ENCODE measurements at places on chromosomes 2 and 18. TPM values are rescaled to one million over a fixed set of nuclear protein-coding genes. Genes with fewer than 3 reads are reported as not detected.

DNA sequence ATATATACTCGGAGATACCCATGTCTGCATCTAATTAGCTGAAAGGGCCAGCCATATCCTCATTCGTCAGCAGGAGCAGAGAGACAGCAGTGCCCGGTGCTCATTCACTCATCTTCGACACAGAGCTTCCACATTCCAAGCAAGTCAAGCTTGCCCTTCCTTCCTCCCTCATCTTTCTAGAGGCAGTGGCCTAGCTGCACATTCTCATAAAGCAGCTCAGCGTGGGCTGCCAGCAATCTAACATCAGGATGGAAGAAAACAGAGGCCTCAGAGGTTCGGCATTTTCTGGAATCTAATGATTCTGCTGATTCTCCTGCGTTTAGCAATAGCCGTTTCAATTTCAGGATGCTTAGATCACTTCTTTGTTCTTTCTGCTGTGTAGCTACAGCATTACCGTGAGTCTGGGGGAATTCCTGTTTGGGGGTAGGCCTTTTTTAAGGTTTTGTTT, 68.8 kb downstream of the CLHC1 start:
- DNase-seq: no peak
- H3K4me3 ChIP-seq: no peak overlapping the region
- H3K4me1 ChIP-seq: peaks cover 72% of the 10 kb centered on the region
- no peaks in the 10 kb centered on the region for H3K36me3 ChIP-seq
- no peaks in the 10 kb centered on the region for H3K27me3 ChIP-seq

GRCh38 chr2:177602611-177603164, 210.1 kb downstream of the AGPS start:
- no peak for DNase-seq
- H3K27ac ChIP-seq: no peak overlapping the region
- no peaks in the 10 kb centered on the region for H3K27me3 ChIP-seq
- H3K36me3 ChIP-seq: no peaks in the 10 kb centered on the region
- peaks cover 23% of the 10 kb centered on the region for H3K4me1 ChIP-seq
- H3K4me3 ChIP-seq: no peak overlapping the region

GRCh38 chr2:201794294-201794693, 12.0 kb upstream of the CDK15 start:
- DNase-seq: no peak
- no peaks in the 10 kb centered on the region for H3K36me3 ChIP-seq
- no peak overlapping the region for H3K27ac ChIP-seq
- H3K4me3 ChIP-seq: no peak overlapping the region

GRCh38 chr2:174025271-174026121, 60.3 kb upstream of the SP3 start:
- H3K4me3 ChIP-seq: no peak overlapping the region
- no peaks in the 10 kb centered on the region for H3K27me3 ChIP-seq
- no peaks in the 10 kb centered on the region for H3K36me3 ChIP-seq

DNA sequence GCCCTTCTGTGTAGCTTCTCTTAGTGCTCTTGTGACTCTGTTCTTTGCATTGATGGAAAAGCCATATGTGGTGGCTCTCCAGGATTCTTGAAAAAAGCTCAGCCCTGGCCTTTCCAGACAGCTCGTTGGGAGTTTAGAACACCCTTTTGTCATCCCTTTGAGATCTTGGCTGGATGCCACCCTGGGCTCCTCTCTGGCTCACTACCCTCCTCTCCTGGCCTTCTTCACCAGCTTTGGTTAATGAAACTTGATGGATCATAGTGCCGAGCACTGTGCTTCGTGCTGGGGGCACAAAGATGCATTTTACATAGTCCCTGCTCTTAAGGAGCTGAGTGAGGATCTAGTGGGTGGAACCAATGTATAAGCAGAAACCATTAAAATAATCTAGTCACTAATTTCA, 15.6 kb upstream of the FHOD3 start:
- no peak for DNase-seq
- H3K4me3 ChIP-seq: no peak overlapping the region
- H3K27me3 ChIP-seq: peaks cover 33% of the 10 kb centered on the region
- H3K36me3 ChIP-seq: no peaks in the 10 kb centered on the region

- no peak for DNase-seq
- H3K27me3 ChIP-seq: no peaks in the 10 kb centered on the region
- H3K27ac ChIP-seq: no peak overlapping the region
- peaks cover 34% of the 10 kb centered on the region for H3K4me1 ChIP-seq
- H3K36me3 ChIP-seq: no peaks in the 10 kb centered on the region
- H3K4me3 ChIP-seq: no peak overlapping the region
These were observed 87.3 kb upstream of the SH3BP4 start for GRCh38 chr2:234864506-234864905.

DNA sequence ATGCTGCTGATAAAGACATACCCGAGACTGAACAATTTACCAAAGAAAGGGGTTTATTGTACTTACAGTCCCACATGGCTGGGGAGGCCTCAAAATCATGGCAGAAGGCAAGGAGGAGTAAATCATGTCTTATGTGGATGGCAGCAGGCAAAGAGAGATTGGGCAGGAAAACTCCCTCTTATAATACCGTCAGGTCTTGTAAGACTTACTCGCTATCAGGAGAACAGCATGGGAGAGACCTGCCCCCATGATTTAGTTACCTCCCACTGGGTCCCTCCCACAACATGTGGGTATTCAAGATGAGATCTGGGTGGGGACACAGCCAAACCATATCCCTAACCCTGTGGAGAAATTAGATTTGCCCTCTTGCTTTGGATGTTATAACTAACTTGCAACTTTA, 1068.0 kb upstream of the ZEB2 start:
- no peak overlapping the region for H3K4me3 ChIP-seq
- no peaks in the 10 kb centered on the region for H3K27me3 ChIP-seq

GRCh38 chr2:191999101-191999841, 152.4 kb upstream of the CAVIN2 start:
- no peak overlapping the region for H3K4me3 ChIP-seq
- no peaks in the 10 kb centered on the region for H3K36me3 ChIP-seq
- no peaks in the 10 kb centered on the region for H3K27me3 ChIP-seq
- H3K27ac ChIP-seq: no peak overlapping the region
- H3K4me1 ChIP-seq: no peaks in the 10 kb centered on the region

- H3K4me3 ChIP-seq: no peak overlapping the region
- no peak overlapping the region for H3K27ac ChIP-seq
- no peak for DNase-seq
- peaks cover 2% of the 10 kb centered on the region for H3K36me3 ChIP-seq
- no peaks in the 10 kb centered on the region for H3K4me1 ChIP-seq
These were observed 9.4 kb downstream of the NEU2 start for GRCh38 chr2:233041722-233042323.

DNA sequence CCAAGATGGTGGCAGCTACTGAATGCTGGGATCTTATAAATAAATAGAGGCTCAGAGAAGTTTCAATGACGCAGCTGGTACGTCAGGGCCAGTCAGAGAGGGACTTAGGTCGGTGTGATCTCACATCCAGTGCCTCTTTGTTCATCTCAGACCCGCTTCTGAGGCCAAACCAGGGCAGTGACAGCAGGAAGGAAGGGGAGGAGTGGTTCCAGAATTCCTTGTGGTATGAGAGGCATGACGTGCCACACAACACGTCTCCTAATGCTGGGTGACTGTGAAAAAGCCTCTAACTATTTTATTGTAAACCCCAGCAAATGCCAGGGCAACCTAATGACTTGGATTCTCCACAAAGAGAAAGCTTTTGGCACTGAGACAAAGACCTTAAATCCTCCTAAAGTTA, 423.3 kb downstream of the LPIN1 start:
- H3K27me3 ChIP-seq: peaks cover 1% of the 10 kb centered on the region
- DNase-seq: no peak
- H3K4me1 ChIP-seq: peaks cover 24% of the 10 kb centered on the region
- H3K36me3 ChIP-seq: no peaks in the 10 kb centered on the region
- no peak overlapping the region for H3K4me3 ChIP-seq
- H3K27ac ChIP-seq: peak overlapping the region; percentile 93

DNA sequence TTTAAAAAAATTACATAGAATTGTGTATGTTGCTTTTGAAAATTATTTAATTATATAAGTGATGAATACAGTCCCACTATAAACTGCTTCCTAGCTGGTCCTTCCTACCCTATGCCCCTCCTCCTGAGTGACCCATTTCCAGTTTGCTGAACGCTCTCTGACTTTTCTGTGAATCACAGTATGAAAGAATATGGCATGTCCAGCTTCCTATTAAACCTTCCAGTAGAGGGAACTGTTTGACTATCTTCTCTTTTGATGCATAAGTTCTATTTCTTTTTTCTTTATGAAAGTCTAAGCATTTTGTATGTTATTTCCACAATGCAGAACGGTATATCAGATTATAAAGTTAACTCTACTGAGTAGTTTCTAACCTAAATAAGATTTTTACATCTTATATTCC, 41.3 kb downstream of the PSMG2 start:
- H3K4me3 ChIP-seq: no peak overlapping the region
- no peak for DNase-seq
- H3K4me1 ChIP-seq: peaks cover 18% of the 10 kb centered on the region
- H3K27ac ChIP-seq: no peak overlapping the region

GRCh38 chr2:15155959-15156574, 405.1 kb downstream of the NBAS start:
- H3K27me3 ChIP-seq: no peaks in the 10 kb centered on the region
- H3K27ac ChIP-seq: no peak overlapping the region
- peaks cover 7% of the 10 kb centered on the region for H3K4me1 ChIP-seq
- H3K4me3 ChIP-seq: no peak overlapping the region
- no peaks in the 10 kb centered on the region for H3K36me3 ChIP-seq
- no peak for DNase-seq

DNA sequence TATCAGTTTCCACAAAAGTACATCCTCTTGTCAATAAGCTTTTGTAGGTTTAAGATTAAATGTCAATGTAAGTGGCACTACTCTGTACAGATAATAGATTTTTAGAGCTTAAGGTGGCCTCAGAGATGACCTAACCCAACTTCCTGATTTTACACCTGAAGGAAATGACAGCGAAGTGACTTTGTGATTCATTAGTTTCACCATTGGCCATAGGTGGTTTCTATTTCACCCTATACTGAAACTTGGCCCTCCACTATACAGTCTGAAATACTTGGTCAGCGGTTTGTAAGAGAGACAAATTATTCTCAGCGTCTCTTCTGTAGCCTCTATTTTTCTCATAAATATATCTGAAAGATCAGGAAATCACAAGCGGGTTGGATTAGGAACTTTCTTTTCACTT, 330.4 kb upstream of the FAM98A start:
- DNase-seq: no peak
- no peaks in the 10 kb centered on the region for H3K36me3 ChIP-seq
- peaks cover 11% of the 10 kb centered on the region for H3K27me3 ChIP-seq
- H3K4me1 ChIP-seq: no peaks in the 10 kb centered on the region
- H3K27ac ChIP-seq: no peak overlapping the region

DNA sequence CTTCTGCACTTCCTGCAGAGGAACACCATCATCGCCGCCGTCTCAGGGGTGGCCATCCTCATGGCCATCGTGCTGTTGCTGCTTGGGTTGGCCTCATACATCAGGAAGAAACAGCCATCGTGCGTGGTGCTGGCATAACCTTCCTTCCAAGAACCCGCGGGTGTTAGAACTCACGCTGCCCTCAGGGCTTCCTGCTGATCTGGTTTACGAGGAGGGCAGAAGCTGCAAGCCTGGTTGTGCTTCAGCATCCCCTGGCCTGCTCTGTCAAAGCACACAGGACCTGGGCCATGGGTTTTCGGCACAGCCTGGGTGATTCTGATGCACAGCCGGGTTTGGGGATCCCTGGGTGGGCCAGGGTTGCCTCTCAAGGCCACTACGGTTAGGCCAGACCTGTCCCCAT, 12.2 kb upstream of the ZAP70 start:
- no peak overlapping the region for H3K27ac ChIP-seq
- H3K27me3 ChIP-seq: no peaks in the 10 kb centered on the region
- DNase-seq: no peak
- peaks cover 7% of the 10 kb centered on the region for H3K4me1 ChIP-seq
- H3K36me3 ChIP-seq: peaks cover 2% of the 10 kb centered on the region

GRCh38 chr2:59871830-59872229, 681.6 kb downstream of the BCL11A start:
- no peaks in the 10 kb centered on the region for H3K36me3 ChIP-seq
- H3K4me1 ChIP-seq: no peaks in the 10 kb centered on the region
- H3K4me3 ChIP-seq: no peak overlapping the region
- no peaks in the 10 kb centered on the region for H3K27me3 ChIP-seq
- no peak overlapping the region for H3K27ac ChIP-seq

DNA sequence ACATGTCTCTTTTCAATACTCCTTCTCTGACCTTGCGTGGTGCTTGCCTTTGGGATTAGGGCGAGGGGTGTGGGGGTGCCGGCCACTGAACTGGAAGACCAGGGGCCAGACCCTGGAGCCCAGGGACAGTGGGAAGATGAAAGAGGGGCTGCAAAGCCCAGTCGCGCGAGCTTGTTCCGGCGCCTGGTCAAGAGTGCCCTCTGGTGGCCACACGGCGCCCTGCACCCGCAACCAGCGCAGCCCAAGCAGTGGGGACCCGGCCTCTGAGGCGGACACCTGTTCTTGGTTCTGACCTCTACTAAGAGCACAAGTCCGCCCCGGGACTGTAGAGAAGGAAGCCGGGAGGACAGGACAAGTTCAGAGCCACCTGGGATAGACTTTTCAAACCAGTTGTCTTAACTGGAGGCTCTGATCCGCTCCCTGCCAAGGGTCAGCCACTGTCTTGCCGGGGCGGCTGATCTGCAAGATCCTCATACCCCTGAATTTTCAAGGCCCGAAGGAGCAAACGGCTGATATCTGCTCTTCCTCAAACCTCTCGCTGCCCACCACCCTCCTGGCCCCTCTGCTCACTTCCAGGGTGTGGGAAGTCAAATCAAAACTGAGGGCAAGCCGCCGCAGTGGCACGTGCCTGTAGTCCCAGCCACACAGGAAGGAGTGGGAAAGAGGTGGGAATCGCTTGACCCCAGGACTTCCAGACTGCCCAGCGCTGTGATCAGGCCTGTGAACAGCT, 14.9 kb upstream of the MSH6 start:
- H3K4me3 ChIP-seq: peak overlapping the region; percentile 53
- H3K4me1 ChIP-seq: peaks cover 9% of the 10 kb centered on the region
- H3K27ac ChIP-seq: no peak overlapping the region
- H3K27me3 ChIP-seq: no peaks in the 10 kb centered on the region

The SLC4A5 gene
- total RNA-seq: 0.65 TPM

The TDRD15 gene
- 0.10 TPM for total RNA-seq

The NYAP2 gene
- not detected for total RNA-seq

The GKN1 gene
- total RNA-seq: 0.37 TPM

The ARL4C gene
- 16.4 TPM for total RNA-seq

The ASTL gene
- not detected for total RNA-seq

The ARHGAP25 gene
- 0.50 TPM for total RNA-seq

The CUL3 gene
- 75.1 TPM for total RNA-seq

The PSTPIP2 gene
- 5.0 TPM for total RNA-seq

Data from chondrocyte (in vitro differentiated cells).